ENCODE measurements at places on chromosomes 2 and 18. TPM values are rescaled to one million over a fixed set of nuclear protein-coding genes. Genes with fewer than 3 reads are reported as not detected.

Gene FBXO41
- total RNA-seq: 5.3 TPM

Gene CNTNAP5
- not detected for total RNA-seq

Gene UCN
- 2.2 TPM for total RNA-seq

Gene MC5R
- total RNA-seq: not detected

Gene COLEC12
- total RNA-seq: 0.06 TPM

All from A549 treated with DMSO at 1 μM for 4 hours (cell line).